Activated CD4-positive, alpha-beta T cell treated with anti-CD3 and anti-CD28 coated beads, Interleukin-2, amount 50 U/mL, for 48 hours (primary cell): ENCODE measurements at places on chromosomes 2 and 18.

GRCh38 chr18:35835833-35836232, 136.6 kb upstream of the RMP24 start:
- no peak for DNase-seq

DNA sequence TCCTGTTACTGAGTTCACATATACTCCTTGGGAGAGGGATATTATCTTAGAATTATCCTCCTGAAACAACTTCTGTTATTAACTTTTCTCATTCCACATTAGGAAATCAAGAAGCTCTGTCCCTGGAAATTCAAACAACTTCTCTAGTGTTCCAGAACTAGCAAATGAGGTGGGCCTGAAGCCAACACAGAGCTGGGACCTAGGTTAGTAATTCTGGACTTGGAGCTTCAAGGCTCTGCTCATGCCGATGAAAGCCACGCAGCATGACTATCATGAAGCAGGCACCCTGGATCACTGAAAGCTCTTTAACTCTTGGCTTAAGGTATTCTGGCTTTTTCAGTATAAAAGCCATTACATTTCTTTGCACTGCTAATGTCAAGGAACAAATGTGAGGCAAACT, 242.7 kb downstream of the TGIF1 start:
- no peak for DNase-seq

DNA sequence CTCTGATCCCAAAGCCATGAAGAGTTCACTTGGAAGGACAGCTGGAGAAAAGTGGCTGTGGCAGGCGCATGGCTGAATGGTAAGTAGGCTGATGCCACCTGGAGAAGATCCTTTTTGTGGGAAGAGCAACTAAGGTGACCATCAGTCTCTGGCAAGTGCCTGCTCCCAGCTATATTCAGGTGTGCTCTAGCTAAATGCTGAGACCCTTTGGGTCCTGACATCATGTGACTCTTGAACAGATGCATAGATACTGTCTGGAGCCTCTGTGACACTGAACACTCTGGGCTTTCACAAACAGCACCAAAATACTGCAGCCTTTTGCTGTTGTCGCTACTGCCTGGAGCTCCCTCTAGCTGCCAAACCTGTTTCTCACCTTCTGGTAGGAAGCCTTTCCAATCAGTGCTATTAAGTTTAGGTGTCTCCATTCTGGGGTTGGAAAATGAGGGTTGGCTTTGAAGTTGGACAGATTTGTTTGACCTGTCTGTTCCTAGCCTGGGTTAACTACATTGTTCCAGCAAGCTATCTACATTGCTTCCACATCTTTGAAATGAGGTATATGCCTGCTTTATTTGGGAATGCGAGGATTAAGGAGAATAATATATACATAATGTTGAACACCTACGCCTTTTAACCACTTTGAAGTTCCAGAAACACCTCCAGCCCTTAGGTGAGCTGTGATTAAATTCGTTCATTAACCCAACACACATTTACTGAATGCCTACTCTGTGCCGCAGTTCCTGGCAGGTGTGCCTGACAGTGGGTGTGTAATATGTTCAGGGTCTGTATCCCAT, 3.1 kb downstream of the EGR4 start:
- peak; percentile 45 for DNase-seq

GRCh38 chr2:201882353-201883090, 76.2 kb downstream of the CDK15 start:
- DNase-seq = no peak

GRCh38 chr2:240789051-240789453, 31.0 kb downstream of the KIF1A start:
- no peak for DNase-seq

DNA sequence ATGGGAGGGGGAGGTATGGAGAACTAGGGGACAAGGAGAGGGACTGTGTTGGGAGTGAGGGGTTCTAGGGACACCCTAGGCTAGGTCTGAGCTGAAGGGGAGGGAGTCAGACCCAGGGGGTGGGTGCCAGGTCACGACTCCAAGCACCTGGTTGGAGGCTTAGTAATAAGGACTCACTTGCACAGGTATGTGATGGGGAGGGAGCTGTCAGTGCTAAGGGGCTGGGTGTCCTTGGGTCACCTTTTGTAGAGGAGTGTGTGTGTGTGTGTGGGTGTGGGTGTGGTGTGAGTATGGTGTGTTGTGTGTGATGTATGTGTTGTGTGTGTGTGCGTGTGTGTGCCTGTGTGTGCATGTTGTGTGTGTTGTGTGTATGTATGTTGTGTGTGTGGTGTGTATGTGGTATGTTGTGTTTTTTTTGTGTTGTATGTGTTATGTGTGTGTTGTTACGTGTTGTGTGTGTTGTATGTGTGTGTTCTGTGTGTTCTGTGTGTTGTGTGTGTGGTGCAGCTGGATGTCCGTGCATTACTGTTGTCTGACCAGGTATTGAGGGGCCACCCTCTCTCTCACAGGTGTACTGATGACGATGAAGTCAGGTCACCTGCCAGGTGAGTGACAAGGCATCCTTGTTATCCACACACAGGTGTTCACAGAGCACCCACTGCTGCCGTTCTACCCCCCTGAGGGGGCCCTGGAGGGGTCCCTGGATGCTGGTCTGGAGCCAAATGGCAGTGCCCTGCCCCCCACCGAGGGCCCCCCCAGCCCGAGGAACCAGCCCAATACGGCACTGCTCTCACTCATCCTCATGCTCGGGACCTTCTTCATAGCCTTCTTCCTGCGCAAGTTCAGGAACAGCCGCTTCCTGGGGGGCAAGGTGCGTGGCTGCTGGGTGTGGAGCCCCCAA, 9.8 kb downstream of the SLC4A3 start:
- DNase-seq = no peak

GRCh38 chr18:77906103-77906892, 656.6 kb downstream of the GALR1 start:
- no peak for DNase-seq
